ENCODE measurements at places on chromosomes 4 and X.

DNA sequence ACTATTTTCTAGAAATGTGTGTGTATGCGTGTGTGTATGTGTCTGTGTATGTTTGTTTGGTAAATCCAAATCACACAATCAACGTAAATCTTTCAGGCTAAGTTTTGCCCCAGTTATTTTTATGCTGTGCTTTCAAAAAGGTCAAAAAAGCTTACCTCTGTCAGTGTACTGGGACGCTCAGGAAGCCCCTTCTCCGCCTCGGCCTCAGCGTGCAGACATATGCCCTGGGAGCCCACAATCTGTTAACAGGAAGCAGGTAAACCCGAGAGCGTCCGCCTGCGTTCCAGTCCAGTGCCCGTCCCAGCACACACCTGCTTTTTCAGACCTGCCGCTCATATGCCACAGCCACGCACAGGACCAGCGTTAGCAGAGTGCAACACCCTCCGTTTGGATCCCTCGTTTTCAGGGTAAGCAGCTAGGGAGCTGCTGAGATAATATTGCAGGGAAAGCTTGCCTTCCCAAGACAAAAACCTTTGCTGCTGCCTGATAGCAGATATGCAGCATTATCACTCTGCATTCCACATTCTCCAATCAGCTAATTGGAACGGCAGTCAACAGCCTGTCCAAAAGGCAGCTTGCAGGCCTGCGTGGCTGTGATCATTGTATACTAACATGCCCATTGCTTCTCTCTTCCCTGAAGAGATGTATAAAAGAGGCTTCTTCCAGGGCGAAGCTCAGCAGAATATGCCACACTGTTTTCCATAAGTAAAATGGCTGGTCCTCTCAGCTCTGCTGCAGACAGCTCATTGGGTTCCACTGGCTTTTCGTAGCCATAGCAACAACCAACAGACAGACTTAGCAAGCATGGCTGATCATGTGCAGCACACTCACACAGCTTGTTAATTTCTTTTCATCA lies at the start of gene SORBS2:
TSS of gene SORBS2 (minus strand) at position 686 of the 856 bp plus-strand sequence. CDS start 121,623 bp downstream, outside the sequence.
- peak; percentile 69 for DNase-seq

DNA sequence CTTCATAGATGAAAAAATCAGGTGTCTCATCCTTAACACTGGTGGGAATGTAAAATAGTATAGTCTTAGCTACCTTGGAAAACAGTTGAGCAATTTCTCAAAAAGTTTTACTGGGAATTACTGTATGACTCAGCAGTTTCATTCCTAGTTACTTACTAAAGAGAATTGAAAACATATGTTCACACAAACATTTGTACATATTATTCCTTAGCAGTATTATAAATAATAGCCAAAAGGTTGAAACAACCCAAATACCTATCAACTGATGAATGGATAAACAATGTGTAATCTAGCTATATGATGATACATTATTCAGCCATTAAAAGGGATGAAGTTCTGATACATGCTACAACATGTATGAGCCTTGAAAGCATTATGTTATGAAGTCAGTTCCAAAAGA lies 41.7 kb downstream of the RBM46 start:
- DNase-seq: no peak

DNA sequence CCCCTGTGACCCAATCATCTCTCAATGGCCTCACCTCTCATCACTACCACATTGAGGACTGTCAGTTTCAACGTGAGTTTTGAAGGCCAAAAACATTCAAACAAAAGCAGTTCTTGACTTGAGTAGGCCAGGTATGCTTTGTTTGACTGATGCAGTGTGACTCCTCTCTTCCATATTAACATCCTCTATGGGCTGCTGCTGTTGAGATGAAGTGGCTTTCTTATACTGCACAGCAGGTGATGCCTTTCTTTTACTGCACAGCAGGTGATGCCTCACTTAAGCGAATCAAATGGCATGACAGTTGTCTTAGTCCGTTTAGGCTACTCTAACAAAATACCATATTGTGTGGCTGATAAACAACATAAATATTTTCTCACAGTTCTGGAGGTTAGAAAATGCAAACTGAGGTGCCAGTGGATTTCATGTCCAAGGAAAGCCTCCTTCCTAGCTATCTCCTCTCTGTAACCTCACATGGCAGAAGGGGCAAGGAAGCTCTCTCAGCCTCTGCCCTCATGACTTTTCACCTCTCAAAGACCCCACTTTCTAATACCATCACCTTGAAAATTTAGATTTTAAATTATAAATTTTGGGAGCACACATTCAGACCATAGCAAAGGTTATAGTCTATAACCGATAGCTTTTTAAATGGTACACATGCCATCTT lies 2267.9 kb upstream of the AGA start:
- DNase-seq: peak; percentile 49

DNA sequence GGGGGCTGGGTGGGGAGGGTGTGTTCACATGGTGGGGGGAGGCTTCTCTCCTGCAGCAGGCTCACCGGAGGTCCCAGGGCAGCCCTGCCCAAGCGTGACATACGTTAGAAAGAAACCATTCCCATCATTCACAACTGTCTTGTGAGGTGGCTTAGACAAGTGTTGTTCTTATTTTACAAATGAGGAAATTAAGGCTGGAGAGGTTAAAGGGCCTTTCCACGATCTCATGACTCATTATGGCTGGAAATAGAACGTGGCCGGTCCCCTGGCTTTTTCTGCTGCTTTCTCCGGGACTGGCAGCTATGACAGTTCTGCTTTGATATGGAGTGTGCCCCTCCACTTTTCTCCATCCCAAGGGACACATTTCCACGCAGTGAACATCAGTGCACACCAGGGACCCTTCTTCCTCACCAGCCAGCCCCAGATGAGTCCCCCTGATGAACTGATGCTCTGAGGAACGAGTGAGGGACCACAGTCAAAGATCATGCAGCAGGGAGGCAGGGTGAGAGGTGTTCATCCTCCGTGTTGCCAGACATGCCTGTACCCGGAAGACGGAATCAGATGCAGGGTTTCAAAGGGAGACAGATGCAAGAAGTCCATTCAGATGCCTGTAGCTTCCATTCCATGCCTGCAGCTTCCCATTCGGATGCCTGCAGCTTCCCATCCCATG lies 64.0 kb upstream of the ACSL1 start:
- DNase-seq: no peak

- peak; percentile 54 for DNase-seq
These were observed 24.3 kb downstream of the LINC00632 start for GRCh38 chrX:140733766-140734342.

GRCh38 chr4:181952478-181952877 lies 290.7 kb upstream of the TENM3 start:
- DNase-seq: peak; percentile 11

DNA sequence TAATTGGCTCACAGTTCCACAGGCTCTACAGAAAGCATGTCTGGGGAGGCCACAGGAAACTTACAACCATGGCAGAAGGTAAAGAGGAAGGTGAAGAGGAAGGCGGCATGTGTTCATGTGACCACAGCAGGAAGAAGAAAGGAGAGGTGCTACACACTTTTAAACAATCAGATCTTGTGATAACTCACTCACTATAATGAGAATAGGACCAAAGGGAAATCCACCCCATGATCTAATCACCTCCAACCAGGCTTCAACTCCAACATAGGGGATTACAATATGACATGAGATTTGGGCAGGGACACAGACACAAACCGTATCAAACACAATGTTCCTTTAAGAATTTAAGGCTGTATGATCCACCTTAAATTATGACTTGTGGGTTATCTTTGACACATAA lies 10.5 kb upstream of the PGM2 start:
- no peak for DNase-seq

GRCh38 chrX:71533851-71534561 lies 1.1 kb downstream of the OGT start:
- peak; percentile 65 for DNase-seq

GRCh38 chrX:22329783-22330182 lies 57.1 kb downstream of the CBLL2 start:
- no peak for DNase-seq

DNA sequence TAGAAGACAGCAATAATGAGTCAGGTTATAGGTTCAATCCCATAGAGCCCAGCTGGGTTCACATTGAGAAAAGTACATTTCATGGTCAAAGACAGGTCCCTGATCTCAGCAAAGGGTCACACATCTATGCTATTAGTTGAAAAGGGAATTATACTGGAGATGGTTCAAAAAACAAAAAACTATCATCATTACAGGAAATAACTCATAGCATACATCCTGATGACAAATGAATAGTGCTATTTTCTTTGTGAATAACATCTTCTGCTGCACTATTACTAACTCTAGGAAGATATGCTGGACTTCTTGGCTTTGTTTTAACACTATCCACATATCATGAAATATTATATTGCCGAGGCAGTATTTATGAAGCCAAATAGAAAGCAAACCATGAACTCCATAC lies 202.5 kb upstream of the MAB21L2 start:
- DNase-seq: no peak

DNA sequence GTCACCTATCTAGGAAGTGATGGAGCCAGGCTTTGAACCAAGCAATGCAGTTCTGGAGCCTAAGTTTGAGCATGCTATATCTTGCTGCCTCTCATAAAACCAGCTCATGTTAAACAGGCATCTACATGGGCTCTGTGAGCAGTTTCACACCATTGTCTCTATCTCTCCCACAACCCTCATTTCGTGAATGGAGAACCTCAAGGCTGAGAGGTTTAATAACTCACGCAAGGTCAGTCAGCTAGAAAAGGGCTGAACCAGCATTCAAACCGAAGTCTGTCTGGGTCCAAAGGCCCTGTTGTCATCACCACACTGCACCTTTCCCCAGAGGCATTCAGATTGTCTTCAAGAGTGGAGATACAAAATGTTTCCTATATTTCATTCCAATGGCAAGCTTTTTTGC lies 369.2 kb downstream of the MID1IP1 start:
- no peak for DNase-seq

- DNase-seq: no peak
These were observed 56.7 kb upstream of the RASSF6 start for GRCh38 chr4:73676861-73677323.

- no peak for DNase-seq
These were observed 4.3 kb downstream of the TMPRSS11D start for GRCh38 chr4:67879486-67879885.

- DNase-seq: no peak
These were observed 28.9 kb downstream of the LNX1 start for GRCh38 chr4:53562409-53562808.

- DNase-seq: no peak
These were observed 679.1 kb downstream of the TRIML1 start for GRCh38 chr4:188818300-188818699.

GRCh38 chr4:135412213-135412612 lies 1210.6 kb upstream of the PABPC4L start:
- no peak for DNase-seq

DNA sequence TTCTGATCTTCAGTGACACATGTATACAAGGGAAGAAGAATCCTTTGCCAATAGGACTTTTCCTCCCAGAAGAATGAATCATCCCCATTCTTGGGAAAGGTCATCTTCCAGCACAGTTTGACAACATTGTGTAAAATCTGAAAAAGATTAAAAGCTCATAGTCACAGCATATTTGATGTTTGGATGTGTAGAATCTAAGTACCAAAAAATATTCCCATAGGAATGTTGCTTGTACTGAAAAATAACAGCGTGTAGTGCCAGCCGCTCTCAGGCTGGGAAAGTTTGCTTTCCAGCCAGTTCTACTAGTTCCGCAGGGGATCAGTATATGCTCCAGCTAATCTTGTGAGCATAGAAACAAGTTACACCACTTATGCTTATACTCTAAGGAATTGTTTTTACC lies 74.7 kb upstream of the IL13RA1 start:
- no peak for DNase-seq

DNA sequence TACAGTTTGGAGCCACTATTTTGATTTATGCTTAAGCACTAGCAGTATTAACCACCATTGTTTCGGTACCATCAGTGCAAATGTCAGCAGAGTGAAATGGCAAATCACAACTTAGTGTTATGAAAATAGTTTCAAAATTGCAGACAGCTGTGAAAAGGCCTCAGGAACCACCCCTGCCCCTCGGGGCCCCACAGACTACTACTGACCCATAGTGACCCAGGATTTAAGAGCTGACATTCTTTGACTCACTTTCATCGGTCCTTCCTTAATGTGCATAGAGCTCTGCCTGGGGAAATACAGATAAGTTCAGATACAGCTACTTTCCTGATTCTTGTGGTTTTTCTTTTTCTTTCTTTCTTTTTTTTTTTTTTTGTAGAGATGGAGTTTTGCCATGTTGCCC lies 3.3 kb upstream of the BBS7 start:
- DNase-seq: no peak

DNA sequence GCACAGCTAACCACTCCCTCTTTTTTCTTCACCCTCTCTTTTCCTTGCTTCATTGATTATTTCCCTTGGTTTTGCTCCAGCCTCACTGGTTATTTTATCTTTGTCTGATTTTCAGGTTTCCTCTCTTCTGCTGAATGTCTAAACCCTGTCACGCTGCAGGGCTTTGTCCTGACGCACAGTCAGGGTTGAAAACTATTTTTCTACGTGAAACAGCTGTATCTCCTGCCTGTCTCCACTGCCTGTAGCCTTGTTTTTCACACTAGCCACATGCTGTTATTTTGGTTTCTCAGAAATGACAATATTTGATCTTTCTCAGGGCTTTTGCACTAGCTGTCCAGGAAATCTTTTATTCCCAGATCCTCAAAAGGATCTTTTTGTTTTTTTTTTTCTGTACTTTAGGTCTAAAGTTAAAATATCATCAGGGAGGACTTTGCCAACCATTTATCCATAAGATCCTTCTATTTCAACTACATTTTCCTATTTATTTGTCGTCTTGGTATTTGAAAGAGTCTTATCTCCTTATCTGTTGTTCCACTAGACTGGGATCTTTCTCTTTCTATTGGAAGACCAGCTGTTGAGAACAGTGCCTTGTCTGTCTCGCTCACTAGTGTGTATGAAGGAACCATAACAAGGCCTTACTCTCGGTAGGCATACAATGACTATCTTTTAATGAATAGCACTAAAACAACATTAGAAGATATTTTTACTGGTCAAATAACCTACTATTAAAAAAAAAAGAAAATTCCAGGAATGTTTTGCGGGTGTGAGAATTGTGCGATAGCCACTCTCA lies 164.3 kb downstream of the PDHA2 start:
- peak; percentile 5 for DNase-seq

GRCh38 chr4:140363051-140363450 lies 10.4 kb upstream of the SCOC start:
- no peak for DNase-seq

GRCh38 chr4:85826060-85826678 lies 351.2 kb downstream of the ARHGAP24 start:
- peak; percentile 58 for DNase-seq

GRCh38 chr4:169098054-169098497 lies 88.0 kb upstream of the CBR4 start:
- DNase-seq: no peak

All from neural progenitor cell (in vitro differentiated cells).